ENCODE measurements at places on chromosomes 1 and 21. TPM values are rescaled to one million over a fixed set of nuclear protein-coding genes. Genes with fewer than 3 reads are reported as not detected.
A peak's percentile ranks its signal among the peaks of the same experiment; 100 is the strongest.

The DISP3 gene
- not detected for total RNA-seq

The PCNT gene
- 8.5 TPM for total RNA-seq

The ZMYND12 gene
- total RNA-seq, result 0.68 TPM

The PRPF38A gene
- 21.8 TPM for total RNA-seq

The GMEB1 gene
- 6.7 TPM for total RNA-seq

The SLC26A9 gene
- total RNA-seq, result not detected

The LCE1F gene
- not detected for total RNA-seq

The OR2W3 gene
- total RNA-seq, result not detected

The HSPA6 gene
- 0.09 TPM for total RNA-seq

The ARTN gene
- total RNA-seq, result not detected

The LRIG2 gene
- total RNA-seq, result 3.2 TPM

DNA sequence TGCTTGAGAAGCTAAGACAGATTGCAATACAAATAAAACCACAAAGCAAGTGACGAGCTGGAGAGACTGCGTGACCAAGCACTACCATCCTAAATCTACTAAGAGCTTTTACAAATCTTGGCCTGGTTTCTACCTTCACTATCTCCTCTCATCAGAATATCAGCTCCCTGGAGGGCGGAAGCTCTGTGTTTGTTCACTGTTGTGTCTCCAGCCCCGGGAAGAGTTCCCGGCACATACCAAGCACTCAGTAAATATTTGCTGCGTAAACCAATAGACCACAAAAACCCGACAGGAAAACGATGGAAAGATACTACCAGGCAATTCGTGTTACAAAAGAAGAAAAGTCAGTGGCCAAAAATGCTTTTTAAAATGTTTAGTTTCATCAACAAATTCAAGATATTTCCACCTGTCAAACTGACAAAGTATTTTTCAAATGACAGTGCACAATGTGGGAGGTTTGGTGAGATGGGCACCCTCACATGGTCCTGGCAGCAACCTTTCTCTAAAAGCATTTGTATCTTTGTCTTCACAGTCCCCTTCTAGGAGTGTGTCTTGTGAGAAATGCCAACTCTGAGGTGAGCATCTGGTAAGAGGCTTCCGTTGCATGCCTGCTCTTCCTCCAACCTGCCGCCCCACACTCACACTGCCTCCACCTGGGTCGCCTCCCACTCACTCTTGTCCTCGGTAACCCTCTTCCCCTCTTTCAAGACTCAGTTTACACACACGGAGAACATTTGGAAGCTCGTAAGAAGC, 34.7 kb downstream of the SLC1A7 start:
- DNase-seq, result no peak

GRCh38 chr21:25734654-25734903, 125 bp downstream of the ATP5PF start:
- DNase-seq, result no peak

GRCh38 chr1:10295481-10296085, 85.2 kb downstream of the KIF1B start:
- DNase-seq, result no peak

DNA sequence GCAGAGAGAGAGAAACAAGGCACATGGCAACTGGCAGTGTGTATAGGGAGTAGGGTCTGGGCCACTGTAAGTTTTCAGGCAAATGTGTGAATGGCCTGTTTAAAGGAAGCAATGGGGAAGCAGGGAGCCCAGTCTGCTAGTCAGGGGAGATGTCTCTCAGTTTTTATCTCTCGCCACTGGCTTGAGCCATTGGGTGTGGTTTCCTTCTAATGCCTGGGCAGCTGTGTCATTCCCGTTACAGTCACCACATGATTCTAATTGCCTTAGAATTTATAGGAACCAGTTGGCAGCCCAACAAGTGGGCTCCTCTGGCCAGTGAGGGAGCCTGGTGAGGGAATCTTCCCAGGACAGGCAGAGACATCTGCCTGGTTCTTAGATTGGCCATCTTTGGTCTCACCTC, 182.4 kb downstream of the DISC1 start:
- DNase-seq, result peak; percentile 37

- DNase-seq, result no peak
Observed at GRCh38 chr1:8294170-8294697, 23.7 kb upstream of the SLC45A1 start.

DNA sequence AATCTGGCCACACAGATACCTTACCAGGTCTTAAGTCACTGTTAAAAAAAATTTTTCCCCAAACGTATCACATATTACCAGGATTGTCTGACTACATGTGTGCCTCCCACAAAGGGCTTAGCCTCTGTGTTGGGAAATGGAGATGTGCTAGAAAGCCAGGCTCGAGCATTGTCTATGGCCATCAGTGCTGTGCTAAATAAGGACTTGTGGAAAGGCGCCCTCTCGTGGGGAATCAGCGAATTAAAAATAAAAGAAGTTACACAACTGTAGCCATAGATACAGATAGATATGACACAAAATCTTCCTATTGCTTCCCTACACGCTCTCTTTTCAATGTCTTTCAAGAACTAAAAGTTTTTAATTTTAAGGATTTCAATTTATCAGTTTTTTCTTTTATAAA, 47.5 kb upstream of the CRNN start:
- peak; percentile 35 for DNase-seq

DNA sequence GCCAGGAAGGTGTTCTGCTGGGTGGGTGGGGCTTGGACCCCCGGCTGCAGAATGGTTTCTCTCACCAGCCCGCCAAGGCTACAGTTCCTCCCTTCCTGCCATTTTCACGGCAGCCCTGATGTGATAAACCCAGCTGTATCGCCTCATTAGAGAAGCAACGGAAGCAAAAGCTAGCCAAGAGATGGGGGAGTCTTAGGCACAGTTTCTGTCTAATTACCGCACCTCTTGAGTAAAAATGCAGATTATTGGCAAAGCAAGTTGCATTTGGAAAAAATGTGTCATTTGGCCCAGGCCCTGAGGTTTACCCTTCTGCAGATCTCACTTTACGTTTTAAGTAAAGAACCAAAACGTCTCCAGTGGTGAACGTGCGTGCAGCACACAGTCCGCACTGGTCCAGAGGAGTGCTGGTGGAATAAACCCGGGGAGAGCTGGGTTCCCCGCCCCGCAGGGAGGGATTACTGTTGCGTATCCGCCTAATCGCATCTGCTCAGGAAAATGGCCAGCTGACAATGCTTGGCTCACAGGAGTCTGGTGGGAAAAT, 109.9 kb downstream of the GALNT2 start:
- no peak for DNase-seq

DNA sequence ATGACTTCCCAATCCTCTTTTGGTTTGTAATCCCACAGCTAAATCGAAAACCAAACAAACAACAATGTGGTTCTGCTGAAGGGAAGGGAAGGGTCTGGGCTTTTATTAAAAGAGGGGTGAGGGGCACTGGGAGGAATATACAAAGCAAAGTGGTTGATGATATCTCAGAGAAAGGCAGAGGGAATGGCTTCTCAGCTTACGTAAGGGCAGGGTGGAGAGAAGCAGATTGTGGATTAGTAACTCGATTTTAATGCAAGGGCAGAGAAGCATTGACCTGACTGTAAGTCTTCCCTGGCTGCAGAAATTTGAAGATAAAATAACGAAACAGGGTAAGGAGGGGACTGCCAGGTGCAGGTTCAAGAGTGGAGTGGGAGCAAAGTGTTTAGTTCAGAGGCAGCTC, 438.2 kb upstream of the LRRC7 start:
- no peak for DNase-seq

- DNase-seq, result peak; percentile 82
Observed at GRCh38 chr1:89820422-89821321, at the start of gene LRRC8D. Gene LRRC8D, plus strand, starts transcription at chr1:89821032. Its CDS starts 112,037 bp downstream, at chr1:89933069.

DNA sequence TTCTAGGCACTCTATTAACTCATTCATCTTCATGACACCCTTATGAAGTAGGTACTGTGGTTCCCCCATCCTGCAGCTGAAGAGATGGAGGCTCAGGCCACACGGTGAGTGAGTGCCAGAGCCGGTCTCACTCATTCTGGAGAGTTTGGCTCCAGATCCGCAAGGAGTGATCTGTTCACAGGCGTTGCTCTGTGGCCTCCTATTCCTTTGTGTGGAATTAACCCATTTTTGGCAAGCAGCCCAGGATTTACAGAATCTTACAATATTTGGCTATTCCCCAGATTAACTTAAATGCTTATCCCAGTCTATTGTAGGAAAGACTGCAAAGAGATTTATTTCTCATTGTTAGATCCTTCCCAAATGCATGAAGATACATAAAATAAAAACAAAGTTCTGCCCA, 29.6 kb downstream of the KIAA0040 start:
- no peak for DNase-seq

GRCh38 chr1:52532247-52532646, 20.6 kb downstream of the TUT4 start:
- DNase-seq, result no peak

DNA sequence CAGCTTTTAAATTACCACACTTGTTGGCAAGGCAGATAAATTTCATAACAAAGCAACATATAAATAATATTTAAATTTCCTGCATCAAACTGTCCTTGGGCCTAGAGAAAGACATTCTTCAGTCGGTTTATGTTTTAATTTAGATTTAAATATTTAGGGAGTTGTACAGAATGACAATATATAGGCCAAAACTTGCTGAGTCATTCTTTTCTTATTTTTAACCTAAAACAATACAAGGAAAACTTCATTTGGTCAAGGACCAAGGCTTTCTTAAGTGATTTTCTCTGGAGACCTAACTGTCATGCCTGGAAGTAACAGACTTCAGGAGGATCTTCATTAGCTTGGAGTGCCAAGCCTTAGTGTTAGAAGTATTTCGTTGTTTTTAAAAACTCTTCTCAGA, 5.6 kb downstream of the MAP10 start:
- no peak for DNase-seq

GRCh38 chr21:45816794-45817193, 164.8 kb upstream of the COL6A1 start:
- no peak for DNase-seq

DNA sequence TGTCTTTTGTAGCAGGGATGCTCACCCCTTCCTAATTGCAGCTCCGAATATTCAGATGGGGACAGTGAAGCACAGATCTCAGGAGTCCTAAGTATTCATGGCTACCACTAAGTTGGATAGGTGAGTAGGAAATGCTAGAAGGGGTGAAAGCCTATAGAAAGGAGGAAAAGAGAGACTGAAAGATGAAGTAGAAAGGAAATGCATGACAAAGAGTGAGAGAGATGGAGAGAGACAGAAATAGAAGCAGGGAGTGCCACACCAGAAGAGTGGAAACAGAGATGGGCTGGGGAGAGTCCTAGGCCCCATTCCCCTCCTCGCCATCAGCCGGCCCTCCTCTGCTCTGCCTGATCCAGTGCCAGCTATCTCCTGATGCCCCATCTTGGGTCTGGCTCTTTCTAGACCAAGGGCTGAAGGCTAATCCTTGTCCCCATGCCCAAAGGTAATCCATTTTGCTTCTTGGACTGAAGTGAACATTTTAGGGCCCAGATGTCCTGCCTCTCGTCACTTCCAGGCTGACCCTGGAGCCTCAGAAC, 2.0 kb downstream of the PEA15 start:
- DNase-seq, result no peak

DNA sequence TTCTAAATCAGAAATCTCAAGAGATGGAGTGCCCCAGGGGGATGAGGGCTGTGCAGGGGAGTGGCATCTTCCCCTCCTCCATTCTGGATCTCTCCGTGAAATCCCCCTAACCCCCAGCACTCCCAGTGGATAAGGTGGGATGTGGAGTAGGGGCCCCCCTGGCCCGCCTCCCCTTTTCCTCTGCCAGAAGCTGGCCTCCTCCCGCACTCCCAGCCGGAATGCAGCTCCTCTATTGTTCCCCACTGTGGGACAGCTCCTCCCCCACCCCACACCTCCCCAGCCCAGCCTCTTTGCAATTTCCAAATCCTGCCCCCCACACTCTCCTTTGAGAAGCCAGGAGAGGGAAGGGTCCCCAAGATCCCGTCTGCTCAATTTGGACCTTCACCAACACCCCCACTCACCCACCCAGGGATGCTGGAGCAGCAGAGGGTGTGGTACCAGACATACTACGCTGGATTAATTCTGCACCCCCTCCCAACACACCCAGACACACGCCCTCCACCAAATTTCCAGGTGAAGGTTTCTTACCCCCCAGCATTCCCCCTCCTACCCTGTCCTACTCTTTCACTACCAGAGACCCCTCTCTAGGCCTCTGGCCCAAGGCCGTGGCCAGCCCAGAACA, 1.9 kb downstream of the MEX3A start:
- no peak for DNase-seq

DNA sequence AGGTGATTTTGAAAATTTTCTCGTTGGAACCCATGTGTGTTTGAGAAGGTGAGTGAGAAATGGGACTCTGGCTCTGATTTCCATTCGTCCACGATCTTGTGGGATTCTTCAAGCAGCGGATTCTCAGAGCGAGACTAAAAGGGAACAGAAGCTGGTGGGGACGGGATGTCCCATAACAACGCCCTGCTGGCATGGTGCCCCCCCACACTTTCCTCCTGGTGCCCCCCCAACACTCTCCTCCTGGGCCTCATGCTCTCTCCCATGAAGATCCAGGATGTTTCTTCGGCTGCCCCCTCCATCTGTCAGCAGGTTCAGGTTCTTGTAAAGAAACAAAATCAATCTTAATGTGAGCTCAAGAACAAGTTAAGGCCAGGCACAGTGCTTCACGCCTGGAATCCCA, 29.1 kb downstream of the PRDM15 start:
- no peak for DNase-seq

- DNase-seq, result no peak
Observed at GRCh38 chr1:68201546-68202238, 30.6 kb downstream of the WLS start.

DNA sequence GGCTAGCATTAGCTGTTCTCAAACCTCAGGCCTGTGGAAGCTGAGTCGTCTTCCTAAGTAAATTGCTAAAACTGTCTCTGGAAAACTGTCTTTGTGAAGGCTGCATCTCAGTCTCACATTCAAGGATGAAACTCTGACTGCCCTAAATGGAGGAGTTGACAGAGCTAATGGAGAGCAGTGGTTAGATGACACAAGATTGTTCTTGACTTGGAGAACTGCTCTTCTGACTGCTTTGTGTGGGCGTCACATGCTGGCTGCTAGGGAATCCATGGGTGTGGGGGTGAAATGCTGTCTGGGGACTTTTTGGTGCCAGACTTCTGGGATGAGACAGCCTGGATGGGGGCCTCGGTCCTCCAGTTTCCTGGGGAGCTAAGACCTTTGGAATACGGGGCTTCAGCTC, 24.5 kb upstream of the TSPAN2 start:
- no peak for DNase-seq

DNA sequence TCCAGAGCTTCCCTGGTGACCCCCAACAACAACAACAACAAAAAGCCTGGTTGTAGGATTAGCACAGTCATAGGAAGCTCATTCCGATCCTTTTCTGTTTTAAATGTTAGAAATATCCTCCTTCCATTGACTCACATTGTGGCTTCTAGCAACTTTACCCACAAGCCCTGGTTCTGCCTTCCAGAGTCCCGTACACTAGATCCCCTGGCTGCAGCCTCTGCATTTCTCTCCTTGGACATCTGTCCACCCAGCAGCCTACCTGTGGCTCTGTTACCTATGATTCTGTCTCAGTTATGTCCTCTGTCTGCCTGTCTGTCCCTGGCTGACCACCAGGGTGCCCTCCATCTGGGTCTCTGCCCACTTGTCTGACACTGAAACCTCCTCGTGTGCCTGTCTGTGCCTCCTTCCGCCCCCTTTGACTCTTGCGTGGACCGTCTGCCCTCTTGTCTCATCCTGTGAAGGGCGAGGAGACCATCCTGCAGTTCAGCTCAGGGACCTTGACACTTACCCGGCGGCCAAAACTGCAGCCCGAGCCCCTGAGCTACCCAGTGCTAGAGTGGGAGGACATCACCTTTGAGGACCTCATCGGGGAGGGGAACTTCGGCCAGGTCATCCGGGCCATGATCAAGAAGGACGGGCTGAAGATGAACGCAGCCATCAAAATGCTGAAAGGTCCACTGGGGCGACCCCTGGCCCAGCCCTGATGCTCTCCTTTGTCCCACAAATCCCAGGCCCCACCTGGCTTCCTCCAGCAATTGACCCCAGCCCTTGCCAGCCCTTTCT, 16.1 kb downstream of the TIE1 start:
- no peak for DNase-seq

- no peak for DNase-seq
Observed at GRCh38 chr1:119873135-119874015, 22.9 kb downstream of the ADAM30 start.
